ENCODE measurements at places on chromosomes 5 and 9.

DNA sequence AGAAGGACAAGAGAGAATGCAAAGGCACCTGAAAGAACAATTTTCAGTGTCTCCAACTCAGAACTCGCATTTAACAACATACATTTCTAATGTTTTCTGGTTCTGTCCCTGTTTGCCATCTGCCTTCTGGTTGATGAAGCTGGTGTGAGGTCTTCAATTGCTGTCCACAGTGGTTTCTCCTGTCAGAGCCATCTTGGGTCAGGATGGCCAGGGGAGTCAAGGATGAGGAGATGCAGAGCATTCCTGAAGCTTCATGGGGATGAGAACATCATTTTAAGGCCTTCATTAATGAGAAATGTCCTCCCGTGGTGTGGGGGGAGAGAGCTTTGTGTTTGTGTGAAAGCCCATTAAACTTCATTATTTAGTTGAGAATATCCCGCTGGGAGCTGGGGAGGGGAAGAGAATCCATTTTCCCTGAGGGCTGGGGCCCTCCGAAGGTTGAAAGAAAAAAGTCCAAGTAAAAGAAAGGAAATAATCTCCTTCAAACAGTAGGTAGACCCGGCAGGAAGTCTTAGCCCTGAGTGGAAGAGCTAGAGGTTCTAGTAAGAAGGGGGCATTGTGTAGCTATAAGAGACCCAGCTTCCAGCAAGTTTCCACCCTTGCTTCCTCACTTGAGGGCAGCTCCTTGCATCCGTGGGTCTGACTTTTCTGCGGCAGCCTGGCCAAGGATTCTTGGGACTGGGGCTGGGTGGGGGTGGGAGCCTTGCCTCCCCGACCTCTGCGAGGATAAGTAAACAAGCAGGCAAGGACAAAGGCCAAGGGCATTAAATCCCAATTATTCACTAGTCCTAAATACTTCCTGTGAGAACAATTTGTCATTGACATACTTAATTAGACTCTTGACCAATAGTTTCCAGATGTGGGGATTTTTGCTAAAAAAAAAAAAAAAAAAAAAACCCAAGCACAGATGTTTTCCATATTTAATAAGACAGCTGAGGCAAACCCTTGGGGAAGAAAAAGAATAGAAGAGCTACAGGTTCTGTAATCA is 119.2 kb downstream of the MSX2 start:
- DNase-seq: peak; percentile 18

DNA sequence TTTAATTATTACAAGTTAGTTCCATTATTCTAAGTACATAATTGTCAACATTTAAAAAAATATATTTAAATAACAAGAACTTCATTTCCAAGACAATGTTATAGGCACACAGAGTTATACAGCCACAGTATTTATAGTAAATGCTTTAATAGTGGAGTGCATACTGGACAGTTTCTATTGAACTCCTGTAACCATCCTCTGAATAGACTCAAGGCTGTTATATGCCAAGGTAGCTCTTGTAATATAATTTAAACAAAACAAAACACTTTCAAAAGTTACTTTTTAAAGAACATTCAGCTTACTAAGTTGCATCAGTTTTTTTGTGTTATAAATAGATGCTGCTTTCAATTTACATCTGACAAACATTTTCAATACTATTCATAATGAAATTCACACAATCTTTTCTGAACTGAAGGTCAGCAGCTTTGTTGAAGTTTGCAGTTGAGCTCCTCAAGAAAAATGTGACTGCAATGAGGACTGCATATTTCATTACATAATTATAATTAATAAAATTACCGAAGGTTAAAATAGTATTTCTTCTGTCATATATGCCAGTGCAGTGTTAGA is 549.9 kb upstream of the CYLC2 start:
- no peak for DNase-seq

DNA sequence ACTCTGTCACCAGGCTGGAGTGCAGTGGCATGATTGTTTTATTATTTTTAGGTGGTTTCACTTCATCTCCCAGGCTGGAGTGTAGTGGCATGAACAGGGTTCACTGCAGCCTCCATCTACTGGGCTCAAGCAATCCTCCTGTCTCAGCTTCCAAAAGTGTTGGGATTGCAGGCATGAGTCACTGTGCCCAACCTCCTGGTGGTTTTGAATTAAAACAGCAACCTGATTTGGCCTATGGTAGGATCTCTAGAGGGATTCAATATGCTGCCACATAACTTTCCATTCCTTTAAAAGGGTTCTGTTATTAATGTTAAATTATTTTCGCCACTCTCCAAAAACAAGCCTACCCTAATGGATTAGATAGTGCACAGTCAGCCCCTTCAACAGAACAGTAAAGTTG is 9.9 kb upstream of the HSPA4 start:
- DNase-seq: peak; percentile 27

- DNase-seq: no peak
Observed at GRCh38 chr5:147037515-147038205, 159.1 kb upstream of the PPP2R2B start.

- no peak for DNase-seq
Observed at GRCh38 chr5:32475334-32476097, 31.0 kb upstream of the ZFR start.

- DNase-seq: peak; percentile 64
Observed at GRCh38 chr5:169548315-169548714, 35.3 kb upstream of the SPDL1 start.

- DNase-seq: no peak
Observed at GRCh38 chr5:111422245-111422644, 90.1 kb downstream of the STARD4 start.

GRCh38 chr5:176133289-176133870 is 104.8 kb upstream of the SIMC1 start:
- DNase-seq: no peak

DNA sequence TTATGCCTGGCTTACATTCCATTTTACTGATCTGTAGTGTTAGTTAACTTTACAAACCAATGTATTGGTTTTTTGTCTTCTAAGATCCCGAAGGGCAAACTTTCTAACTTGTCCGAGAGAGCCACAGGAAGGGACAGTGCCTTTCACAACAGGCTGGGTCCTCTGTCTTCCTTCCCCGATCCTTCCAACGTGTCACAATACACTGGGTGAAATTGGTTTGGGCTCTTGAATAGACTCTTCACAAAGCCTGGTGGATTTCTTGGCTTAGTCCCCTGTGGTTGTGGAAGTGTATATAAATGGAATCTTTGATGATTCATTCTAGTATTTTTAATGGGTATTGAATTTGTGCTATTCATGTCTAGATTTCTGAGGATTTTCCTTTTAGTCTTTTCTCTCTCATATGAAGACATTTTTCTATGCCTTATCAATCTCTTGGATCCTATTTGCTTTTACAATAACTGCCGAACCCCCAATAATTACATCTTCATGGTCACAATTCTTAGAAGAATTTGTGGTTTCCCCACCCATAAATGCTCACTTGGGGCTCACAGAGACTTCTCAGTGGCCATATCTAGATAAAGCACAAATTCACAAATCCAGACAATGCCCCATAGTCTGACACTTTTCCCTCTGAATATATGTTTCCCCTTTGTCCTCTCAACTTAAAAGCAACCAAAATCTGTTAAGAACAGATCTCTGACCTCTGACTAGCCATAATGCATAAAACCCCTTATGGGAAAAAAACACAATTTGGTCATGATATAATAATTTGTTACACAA is 107.7 kb downstream of the MTRR start:
- no peak for DNase-seq

DNA sequence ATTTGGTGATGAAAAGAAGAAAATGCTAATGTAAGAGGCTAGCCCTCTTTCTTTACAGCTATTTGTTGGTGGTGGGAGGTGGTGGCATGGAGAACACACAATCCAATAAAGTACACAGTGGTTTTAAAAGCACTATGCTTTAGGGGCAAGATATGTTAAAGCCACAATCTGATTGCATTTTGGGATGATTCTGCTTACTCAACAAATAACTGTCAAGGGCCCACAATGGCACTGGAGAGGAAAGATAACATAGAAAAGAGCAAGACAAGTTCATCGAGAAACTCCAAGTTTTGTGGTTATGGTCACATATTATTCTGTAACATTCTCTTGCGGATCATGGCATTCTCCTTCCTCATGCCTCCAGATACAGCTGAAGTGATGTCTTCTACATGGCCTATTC is 38.8 kb downstream of the OTP start:
- DNase-seq: no peak

DNA sequence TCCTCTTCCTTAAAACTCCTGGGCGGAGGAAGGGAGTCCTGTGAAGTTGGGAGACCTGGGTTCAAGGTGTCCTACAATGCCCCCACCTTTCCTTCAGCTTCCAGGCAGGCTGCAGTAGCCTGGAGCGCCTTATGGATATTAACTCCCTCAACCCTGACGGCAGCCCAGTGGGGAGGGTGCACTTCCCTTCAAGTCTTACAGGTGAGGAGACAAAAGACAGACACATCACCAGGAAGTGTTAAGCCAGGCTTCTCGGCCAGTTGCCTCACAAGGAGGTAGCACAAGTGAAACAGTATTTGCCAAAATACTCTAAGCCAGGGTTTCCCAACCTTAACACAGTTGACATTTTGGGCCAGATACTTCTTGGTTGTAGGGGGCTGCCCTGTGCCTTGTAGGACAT is 4.2 kb downstream of the TRIM7 start:
- no peak for DNase-seq

DNA sequence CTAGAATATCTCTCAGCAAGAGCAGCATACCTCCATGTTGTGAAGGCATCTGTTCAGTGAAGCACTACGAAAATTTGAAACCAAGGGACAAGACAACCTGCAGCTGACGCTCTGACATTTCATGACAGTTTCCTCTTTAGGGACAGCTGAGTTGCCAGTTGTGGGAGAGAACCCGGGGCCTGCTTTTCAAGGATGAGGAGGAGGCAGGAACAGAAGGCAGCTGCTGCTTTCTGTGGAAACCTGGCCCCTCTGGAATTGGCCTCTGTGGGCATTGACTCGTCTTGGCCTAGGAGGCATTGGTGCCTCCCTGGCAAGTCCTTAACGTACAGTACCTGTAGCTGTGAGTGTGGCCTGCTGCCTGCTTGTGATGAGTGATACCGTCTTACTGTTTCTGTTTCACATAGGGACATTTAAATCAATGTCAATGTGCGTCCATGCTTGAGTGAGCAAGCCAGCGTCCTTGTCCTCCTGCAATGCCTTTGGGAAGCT is 21.6 kb downstream of the SLC46A2 start:
- no peak for DNase-seq

DNA sequence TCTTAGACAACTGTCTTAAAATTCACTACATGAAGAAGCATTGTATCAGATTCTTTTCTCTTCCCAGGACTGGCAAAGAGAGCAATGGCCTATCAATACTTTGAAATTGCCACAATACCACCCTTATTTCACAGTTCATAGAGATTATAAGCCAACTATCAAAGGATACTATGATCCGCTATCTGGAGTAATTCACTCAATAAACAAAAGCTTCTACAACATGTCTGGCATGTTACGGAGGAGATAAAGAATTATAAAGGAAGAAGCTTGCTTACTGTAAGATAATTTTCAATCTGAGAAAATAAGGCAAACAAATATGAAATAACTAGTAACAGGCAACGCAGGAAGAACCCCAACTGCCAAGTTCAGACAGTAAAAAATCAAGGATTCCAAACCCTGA is 114.8 kb downstream of the GNAQ start:
- no peak for DNase-seq

DNA sequence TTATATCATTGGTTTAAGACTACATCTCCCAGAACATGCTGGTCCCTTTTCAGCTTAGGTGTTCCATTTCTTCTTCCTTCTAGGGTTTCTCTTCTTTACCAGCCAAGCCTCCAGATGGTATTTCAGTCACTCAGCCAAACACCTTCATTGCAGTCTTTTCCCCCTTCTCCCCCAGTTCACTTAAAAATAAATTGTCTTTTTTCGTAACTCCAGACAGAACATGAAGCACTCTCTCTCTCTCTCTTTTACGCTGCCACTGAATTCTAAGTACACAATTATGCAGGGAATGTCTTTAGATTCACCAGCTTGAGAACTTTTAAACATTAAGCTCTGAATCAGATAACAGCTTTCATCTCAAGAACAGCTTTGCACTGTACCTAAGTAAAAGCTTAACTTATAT is 419.7 kb upstream of the BRINP1 start:
- no peak for DNase-seq

DNA sequence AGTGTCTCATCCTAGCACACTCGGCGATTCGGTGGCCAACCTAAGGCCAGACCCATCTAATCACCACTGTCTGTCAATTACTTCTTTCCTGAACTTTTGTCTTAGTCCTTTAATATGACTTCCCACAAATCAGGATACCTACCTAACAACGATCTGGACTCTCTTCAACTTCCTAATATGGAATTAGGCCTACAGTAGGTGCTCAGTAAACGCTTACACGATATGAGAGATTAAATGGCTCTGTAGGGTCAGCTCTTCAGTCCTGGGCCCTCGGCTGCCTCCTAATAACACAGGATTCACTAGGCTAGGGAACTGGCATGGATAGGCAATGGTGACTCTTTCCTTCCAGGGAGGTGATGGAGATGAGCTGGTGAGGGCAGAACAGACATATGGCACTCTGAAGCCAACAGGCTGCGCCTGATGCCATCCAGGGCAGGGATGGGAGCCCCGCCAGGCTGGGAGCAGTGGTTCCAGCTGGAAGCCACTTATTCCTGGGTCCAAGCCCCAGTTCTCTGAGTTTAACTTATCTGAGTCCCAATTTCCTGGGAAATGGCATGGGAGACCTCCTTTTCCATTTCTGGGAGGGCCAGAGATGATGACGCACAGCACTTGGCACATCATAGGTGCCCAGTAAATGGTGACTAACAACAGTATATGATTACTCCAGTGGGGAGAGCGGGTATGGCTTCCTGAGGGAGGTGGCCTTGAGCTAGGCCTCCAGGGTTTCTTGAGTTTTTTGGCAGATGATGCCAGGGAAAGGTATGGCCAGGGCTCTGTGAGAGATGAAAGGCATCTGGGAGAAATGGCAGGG is 7.3 kb downstream of the PDGFRB start:
- no peak for DNase-seq

DNA sequence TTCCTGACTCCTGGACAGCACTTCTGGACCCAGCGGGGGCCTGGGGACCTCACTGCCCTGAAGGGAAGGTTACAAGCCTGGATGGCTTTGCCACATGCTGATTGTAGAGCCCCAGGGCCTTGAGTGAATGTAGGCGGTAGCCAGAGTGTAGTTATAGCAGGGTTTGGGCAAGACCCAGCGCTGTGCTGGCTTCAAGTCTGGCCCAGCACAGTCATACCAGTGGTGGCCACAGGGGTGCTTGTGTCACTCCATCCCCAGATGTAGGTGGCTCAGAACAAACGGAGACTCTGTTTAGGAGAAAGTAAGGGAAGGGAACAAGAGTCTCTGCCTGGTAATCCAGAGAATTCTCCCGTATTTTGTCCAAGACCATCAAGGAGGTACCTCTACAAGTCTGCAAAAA is 84.6 kb downstream of the STARD4 start:
- no peak for DNase-seq

DNA sequence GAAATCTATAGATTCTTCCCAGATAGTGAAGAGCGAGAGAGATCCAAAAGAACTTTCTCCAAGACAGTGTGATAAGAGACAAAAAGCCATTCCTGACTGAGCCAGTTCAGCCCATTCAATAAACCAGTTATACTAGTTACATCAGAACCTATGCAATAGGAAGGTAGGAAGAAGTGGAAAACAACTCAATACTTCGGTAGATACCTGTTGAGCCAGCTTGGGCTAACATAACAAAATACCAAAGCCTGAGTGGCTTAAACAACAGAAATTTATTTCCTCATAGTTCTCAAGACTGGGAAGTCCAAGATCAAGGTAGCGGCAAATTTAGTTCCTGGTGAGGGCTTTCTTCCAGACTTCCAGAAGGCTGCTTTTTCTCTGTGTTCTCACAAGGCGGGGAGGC is 214.5 kb upstream of the GRAMD2B start:
- DNase-seq: no peak
